NCI-H774 (cell line): ENCODE measurements at places on chromosomes 2 and 18.
A peak's percentile ranks its signal among the peaks of the same experiment; 100 is the strongest.

- DNase-seq = no peak
Observed at GRCh38 chr2:165369131-165369897, 100.2 kb upstream of the CSRNP3 start.

DNA sequence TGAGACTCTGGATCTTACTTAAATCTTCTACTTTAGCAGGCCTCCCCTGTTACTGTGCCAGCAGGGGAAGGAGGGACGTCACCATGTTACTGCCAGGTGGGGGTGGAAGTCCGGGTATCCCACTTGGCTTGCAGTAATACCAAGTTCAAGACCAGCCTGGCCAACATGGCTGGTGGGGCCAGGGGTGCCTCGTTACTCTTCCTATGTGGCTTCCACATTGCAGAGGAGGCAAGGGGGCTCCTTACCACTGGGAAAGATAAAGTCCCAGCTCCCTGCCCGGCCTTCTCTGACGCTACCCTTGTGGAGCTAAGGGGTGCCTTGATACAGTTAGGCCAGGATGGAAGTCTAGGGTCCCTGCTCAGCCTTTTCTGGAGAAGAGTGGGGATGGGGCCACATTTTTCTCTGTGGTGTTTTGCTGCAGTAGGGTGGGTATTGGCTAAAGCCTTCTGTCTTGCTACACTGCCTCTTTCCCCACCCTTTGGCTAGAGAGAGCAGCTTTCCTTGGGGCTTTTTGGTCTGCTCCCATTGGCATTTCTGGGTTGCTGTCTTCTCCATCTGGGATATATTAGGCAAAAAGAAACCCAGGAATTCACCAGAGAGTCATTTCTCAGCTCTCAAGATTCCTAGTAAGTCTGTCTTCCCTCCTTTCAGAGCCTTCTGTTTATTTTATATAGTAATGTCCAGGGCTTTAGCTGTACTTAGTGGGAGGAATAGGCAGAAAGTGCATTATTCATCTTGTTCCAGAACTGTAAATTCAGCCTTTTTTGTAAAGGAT lies 21.9 kb downstream of the ELMOD3 start:
- no peak for DNase-seq

DNA sequence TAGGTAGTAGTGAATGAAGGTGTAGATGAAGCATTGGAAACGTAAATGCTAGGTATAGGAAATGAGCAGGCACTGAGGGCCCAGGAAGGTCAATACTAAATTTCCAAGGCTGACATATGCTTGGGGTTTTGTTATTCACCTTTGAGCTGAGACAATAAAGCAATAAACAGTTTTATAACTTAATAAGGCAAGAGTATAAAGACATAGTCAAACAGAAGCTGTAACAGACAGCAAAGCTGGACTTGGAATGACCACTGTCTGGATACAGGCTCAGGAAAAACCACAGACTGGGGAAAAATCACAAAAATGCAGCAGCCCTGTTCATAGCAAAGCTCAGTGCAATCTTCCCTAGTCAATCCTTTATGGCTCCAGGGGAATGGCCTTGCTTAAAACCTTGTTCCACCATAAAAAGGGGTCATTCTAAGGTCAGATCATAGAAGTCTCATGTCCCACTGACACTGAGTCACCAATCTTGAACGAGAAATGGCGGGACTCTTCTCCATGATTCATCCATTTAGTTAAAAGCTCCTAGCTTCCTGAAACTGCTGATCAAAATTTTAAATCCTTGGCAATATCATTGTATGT lies 493.3 kb downstream of the CMPK2 start:
- no peak for DNase-seq

DNA sequence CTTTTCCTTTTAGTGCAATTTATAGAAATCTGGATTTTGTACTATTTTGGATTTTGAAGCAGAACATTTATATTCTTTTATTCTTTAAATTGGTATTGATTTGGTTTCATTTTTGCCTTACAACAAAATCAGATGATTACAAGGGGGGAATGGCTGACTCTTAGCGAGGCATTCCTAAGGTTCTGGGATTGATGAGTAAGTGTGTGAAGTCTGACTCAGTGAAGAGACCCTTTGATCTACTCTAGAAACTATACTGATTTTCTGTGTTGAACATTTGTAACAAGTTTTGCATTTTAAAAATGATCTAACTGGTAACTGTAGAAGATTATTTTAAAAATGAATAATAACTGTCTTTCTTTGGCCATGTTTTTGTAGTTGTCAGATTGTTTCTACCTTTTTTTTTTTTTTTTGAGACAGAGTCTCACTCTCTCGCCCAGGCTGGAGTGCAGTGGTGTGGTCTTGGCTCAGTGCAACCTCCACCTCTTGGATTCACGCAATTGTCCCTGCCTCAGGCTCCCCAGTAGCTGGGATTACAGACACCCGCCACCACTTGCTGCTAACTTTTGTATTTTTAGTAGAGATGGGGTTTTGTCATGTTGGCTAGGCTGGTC lies 48.7 kb downstream of the TTC39C start:
- no peak for DNase-seq

GRCh38 chr2:163187119-163187518 lies 348.6 kb upstream of the KCNH7 start:
- DNase-seq = no peak

DNA sequence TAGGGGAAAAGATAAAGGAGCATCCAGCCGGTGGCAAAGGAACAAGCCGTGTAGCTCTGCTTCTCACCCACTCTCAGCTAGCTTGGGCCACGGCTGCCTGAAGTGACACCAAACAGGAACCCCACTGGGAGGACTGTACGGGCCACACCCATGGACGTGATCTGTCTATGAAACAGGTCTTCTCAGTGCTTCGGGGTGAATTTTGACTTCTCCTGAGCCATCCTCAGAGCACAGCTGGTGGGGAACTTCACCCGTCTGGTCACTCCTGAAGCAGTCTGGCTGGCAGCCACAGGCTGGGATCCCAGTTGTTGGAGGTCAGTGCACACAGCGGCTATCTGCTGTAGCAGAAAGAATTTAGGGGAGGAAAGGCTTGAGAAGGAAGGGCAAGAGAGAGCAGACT lies 223.8 kb downstream of the FAM210A start:
- DNase-seq = no peak

- no peak for DNase-seq
Observed at GRCh38 chr2:134203175-134203574, 50.7 kb upstream of the MGAT5 start.

DNA sequence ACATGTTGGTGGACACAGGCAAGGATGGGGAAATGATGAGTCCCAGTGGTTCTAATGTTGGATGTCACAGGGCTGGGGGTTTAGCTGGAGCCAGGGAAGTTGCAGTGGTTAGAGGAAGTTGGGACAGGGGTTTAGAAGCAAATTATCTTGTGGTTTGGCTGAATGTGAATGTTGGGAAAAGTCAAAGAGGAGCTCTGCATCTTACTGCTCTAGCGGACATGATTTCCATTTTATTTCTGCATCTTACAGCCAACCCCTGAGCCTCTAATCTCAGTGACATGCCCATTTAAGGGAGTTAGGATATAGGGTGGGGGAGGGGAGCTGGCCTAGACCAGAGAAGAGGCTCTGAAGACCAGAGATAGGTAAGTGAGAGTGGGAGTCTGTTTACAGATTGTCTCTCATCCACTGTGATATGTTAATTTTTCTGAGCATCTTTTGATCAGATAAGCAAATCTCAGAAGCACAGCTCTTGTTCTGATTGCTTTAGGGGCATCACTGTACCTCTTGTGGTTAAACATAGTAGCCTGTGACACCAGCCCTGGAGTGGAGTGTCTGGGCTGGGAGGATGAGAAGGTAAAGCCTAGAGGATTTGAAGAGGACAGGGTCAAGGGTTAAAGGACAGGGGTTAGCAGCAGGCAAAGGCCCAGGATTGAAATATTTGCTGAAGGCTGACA lies 43.6 kb downstream of the SETBP1 start:
- DNase-seq = no peak

DNA sequence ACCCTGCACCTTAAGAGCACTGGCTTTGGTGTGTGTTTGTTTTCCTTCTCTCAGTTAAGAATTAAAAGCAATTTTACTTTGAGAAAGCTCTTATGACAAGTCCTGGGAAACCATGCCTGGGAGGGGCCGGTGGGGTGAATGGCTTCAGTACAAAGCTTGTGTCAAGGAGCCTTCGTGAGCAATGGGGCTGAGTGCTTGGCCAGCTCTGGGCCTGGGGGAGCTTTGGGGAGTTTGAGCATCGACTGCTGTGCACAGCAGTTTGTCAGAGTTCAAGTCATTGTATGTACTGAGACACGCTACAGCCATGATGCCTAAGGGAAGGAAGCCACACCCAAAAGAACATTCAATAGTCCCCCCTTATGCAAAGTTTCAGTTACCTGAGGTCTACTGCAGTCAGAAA lies 75.8 kb downstream of the ARHGEF4 start:
- DNase-seq = no peak

DNA sequence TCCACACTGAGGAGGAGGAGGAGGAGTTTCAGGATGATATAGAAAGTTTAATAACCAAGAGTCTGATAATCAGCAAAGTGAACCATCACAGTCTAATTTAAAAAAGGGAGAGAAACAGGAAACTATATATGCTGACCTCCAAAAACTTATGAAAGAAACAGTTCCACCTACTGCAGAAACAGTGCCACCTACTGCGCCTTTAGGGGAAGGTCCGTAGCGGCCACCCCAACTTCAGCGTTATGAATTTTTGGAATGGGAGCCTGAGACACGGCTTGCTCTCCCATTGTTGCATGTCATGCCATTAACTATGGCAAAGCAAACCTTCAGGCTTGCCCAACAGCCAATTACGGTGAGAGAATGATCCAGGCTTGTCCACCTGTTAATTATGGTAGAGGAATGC lies 1719.2 kb upstream of the LRRTM1 start:
- DNase-seq = no peak

GRCh38 chr2:108364676-108365297 lies 13.0 kb upstream of the SULT1C4 start:
- DNase-seq = no peak

DNA sequence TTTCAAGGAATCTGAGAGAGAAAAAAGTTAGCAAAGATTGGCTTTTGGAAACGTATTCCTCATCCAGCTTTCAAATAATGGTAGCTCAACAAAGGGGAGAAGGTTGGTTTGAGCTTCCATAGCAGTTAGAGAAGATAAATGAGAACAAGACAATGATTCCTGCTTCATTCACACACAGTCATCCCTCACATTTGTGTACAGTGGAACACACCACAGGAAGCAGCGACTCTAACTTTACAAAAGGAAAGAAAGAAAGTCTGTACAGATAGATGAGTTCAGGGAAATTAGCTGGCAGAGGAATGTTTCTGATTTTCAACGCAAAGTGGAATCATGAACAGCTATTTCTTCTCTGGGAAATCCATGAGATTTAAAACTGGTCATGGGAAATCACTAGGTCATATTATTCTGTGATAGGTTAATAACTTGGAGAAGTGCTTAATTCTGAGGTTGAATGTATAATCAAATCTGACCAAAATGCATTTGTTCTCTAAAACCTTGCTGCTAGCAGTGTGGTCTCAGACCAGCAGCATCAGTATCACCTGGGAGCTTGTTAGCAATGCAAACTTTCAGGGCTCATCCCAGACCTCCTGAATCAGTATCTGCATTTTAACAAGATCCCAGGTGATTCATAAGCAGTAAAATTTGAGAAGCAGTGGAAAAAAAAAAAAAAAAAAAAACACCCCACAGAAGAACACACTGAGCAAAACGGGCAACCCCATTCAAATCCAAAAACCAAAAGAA lies 112.0 kb downstream of the GRB14 start:
- no peak for DNase-seq

DNA sequence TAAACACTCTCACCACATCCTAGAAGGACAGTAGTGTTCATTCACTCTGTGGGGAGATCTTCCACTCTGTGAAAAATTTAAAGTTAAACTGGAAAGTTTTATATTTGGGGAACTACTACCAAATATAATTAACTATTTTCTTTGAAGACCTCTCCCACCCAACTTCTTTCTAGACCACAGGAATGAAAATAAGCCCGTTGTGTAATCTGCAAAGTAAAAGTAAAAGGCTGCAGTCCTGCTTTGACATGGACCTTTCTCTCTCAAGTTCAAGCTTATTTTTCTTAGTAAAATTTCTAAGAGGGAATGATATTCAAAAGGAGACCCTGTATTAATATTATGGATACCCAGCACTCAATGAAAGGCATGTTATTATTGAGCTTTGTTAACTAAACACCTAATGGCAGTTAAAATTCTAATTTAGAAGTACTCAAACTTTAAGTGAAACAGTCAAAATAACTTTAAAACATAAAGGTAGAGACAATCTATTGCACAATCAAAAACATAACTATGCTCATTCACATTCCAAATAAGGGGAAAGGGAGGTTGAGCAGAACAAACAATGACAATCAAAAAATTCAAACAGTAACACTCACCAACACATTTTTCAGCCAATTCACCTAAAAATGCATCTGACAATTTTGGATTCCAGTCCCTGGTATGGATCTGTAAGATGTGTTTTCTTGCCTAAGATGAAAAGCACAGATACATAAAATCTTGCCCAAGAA lies 98.5 kb downstream of the ATAD2B start:
- DNase-seq = no peak

GRCh38 chr2:235979753-235980435 lies 188.3 kb downstream of the GBX2 start:
- peak; percentile 33 for DNase-seq

GRCh38 chr2:119659601-119660342 lies 19.2 kb upstream of the TMEM177 start:
- no peak for DNase-seq

DNA sequence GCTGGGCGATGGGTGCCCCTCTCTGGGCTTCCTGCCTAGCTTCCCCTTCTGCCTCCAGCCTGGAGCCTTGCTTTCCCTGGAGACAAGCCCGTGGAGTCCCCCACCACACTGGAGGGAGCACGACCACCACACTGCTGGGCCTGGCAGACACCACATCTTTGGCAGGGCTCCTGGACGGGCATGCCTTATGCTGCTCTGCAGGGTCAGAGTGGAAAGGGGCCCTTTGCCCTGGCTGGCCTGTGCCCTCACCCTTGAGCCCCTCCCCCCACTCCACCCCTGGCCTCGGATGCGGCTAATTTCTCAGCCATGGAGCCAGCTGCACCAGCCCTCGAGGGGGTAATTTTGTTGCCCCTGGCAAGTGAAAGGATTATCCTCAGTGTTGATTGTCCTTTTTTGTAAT lies 194.5 kb downstream of the LOXHD1 start:
- DNase-seq = no peak

- DNase-seq = no peak
Observed at GRCh38 chr2:72576861-72577260, 249.0 kb downstream of the EXOC6B start.

GRCh38 chr2:191593622-191594385 lies 84.1 kb upstream of the NABP1 start:
- DNase-seq = no peak

DNA sequence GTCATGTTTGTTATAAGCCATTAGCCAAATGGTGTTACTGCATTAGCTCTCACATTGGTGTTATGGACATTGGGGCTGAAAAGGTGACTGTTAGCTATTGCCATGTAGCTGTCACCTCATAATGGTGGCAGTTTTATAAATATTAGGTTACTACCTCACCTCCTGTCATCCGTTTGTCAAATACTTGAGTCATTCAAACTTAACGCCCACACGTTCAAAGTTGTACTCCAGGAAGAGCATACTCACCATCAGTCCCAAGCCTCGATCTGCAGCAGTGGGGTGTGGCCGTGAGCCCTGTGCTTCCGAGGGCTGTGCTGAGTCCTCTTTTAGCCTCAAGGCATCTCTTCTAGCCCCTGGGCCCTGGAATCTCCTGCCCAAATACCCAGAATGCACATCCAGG lies 87.3 kb downstream of the PDK1 start:
- no peak for DNase-seq

- no peak for DNase-seq
Observed at GRCh38 chr2:237996021-237996593, 29.3 kb downstream of the UBE2F start.

- DNase-seq = peak; percentile 37
Observed at GRCh38 chr2:41869542-41870264, 178.1 kb upstream of the PKDCC start.

- DNase-seq = no peak
Observed at GRCh38 chr2:214503568-214503967, 92.7 kb downstream of the VWC2L start.
